ENCODE measurements at places on chromosomes 2 and 18. TPM values are rescaled to one million over a fixed set of nuclear protein-coding genes. Genes with fewer than 3 reads are reported as not detected.

- DNase-seq: no peak
Measured at GRCh38 chr2:121004950-121005349, 269.3 kb downstream of the GLI2 start.

- DNase-seq: no peak
Measured at GRCh38 chr2:176002688-176003210, 682 bp upstream of the LNPK start.

- DNase-seq: no peak
Measured at GRCh38 chr2:190486037-190486623, 48.4 kb downstream of the NEMP2 start.

GRCh38 chr2:60429681-60430080 lies 123.8 kb downstream of the BCL11A start:
- no peak for DNase-seq

DNA sequence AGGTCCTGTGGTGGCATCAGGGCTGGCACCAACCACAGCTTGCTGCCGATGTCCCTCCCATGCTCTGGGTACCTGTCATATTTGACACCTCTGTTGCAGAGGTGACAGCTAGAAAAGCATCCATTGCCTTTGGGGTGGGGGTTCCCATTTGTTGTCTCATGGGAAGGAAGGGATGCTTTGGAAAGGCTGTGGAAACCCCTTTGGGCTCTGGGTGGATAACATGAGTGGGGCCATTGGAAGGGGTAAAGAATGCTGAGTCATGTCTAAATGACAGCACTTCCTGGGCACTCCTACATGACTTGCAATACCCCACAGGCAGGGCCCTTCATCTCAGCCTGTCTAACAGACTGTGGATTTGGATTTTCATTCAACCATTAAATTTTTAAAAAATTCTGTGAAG lies 27.8 kb downstream of the CTIF start:
- DNase-seq: no peak

- no peak for DNase-seq
Measured at GRCh38 chr2:179533875-179534274, 269.2 kb upstream of the SESTD1 start.

DNA sequence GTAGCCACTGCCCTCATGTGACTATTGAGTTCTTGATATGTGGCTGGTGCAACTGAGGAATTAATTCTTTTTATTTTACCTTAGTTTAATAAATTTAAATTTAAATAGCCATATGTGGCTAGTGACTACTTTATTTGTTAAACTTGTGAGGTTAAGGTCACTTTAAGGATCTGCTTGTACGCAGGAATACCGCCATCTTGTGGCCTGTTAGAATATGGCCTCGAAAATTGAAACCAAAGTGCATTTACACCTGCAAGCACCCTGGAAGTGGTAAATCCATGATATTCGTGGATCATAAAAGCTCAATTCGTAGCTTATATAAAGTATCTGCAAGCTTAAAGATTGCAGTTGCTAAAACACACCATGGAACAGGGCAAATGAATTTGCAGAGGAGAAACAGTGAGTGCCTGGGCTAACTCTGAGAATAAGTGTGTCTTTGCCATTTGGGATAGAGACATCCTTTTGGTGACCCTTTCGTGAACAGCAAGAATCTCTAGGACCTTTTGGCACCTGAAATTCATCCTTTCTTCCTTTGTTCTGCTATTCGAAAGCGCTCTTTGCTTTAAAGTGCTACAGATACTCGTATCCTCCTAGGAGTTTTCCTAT lies 59.9 kb upstream of the REG3A start:
- DNase-seq: no peak

DNA sequence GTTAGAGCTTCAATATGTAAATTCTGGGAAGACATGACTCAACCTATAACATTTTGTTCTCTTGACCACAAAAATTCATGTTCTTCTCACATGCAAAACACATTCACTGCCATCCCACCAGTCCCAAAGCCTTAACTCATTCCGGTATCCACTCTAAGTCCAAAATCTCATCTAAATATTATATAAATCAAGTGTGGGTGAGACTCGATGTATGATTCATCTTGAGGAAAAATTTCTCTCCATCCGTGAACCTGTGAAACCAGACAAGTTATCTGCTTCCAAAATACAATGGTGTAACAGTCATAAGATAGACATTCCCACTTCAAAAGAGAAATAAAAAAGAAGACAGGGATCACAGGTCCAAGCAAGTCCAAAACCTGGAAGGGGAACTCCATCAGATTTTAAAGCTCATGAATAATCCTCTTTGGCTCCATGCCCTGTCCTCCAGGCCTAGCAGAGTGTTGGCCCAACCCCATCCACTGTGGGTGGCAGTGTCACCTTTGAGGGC lies 101.3 kb downstream of the RAD51AP2 start:
- no peak for DNase-seq

DNA sequence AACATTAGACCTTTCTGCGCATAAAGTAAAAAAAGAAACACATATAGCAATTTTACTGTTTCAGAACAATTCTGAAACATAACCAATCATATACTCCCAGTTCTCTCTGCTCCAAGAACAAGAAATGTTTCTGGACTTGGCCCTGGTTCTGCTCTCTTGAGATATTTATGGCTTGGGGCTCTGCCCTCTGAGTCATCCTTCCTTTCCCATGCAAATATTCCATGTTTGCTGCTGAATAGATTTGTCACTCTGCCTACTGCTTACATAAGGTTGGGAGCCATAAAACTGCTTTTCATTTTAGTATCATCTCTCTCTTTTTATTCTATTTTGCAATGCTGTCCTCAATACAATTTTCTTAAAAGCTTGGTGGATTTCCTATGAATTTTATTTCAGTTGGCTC lies 499.6 kb upstream of the ACVR2A start:
- no peak for DNase-seq

- DNase-seq: no peak
Measured at GRCh38 chr2:53467467-53468180, 300.0 kb upstream of the CHAC2 start.

- DNase-seq: no peak
Measured at GRCh38 chr18:76859474-76860339, 37.4 kb downstream of the ZNF236 start.

DNA sequence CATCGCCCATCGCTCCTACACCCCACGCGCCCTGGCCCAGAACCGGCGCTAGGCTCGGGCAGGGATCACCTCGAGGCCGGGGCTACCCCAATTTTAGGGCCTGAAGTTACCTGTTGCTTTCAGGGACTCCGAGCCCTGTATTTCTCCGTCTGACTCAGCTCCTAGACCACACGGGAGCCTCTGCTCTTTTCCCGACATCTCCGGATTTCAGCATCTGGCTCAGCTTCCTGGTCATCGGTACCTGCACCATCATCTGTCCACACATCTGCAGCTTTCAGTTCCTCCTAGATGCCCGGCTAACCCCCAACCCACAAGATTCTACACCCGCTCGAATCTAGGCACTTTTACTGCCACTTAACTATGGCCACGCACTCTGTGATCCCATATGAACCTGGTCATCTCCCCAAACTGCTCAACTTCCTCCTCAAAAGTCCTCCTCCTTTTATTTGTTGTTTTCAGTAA lies 12.1 kb upstream of the HMSD start:
- DNase-seq: no peak

GRCh38 chr2:235055891-235056516 lies 104.2 kb downstream of the SH3BP4 start:
- no peak for DNase-seq

GRCh38 chr2:2022941-2023586 lies 278.7 kb upstream of the PXDN start:
- DNase-seq: no peak

GRCh38 chr2:61426267-61426897 lies 44.5 kb downstream of the USP34 start:
- DNase-seq: peak; percentile 56

DNA sequence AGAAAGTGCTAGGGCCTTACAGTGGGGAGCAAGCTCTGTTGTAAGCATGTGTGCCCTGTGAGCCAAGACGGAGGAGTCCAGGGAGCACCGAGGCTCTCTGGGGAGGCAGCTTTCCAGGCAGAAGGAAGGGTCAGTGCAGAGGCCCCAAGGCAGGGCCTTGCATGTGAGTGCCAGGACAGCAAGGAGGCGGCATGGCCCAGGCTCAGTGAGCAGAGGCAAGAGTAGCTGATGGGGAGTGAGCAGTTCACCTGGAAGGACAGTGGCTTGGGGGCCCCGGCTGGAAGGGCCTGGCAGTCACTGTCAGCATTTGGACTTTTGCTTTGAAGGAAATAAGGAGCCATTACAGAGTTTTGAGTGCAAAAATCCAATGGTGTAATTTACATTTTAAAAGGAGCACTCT lies 223.8 kb upstream of the RAB12 start:
- DNase-seq: no peak

- DNase-seq: no peak
Measured at GRCh38 chr18:78955051-78955450, 24.6 kb upstream of the SALL3 start.

- DNase-seq: no peak
Measured at GRCh38 chr18:74476140-74476539, 19.0 kb upstream of the DIPK1C start.

DNA sequence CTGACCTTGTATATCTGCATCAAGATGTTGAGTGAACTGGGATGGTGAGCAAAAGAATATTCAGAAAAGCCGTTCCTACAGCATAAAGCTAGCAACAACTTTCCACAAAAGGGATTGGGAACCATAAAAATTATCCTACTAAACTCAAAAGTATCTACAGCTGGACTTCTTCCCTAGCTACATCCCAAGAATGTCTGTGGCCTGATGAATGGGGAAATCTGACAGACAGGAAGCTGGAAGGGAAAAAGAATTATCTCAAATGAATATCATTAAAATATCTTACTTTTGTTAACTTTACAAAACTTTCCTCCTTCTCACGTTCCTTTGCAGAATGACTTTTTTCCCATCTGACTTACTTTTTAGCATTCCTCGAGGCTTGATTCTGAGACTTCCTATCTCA lies 150.9 kb downstream of the PDE11A start:
- DNase-seq: no peak

DNA sequence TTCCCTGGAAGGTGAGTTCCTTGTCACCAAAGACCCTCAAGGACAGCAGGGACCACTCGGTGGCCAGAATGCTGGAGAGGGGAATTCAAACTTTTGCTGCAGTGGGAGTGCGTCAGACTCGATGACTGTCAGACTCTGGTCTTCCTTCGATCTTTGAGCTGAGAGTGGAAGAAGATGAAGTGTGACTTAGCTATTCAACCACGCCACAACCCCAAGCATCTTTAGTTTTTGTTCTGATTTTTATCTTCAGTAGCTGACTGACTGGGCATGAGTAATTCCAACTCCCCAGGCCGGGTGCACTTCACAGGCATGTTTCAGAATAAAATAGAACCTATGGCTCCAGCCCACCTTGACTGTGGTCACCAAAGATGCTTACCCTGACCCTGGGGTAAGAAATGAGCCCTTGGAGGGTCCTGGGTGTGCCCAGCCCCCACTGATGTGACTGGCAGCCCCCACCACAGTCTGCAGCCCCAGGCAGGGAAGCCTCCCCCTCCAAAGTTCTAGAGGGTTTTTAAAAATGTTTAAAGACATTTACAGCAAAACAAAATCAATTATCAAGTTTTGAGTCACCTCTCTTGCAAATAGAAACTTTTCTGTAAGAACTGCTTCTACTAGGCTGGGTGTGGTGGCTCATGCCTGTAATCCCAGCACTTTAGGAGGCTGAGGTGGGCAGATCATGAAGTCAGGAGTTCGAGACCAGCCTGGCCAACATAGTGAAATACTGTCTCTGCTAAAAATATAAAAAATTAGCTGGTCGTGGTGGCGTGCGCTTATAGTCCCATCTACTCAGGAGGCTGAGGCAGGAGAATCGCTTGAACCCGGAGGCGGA lies 24.9 kb upstream of the YWHAQ start:
- DNase-seq: no peak

- DNase-seq: no peak
Measured at GRCh38 chr18:54240629-54241107, 16.2 kb upstream of the MBD2 start.

DNA sequence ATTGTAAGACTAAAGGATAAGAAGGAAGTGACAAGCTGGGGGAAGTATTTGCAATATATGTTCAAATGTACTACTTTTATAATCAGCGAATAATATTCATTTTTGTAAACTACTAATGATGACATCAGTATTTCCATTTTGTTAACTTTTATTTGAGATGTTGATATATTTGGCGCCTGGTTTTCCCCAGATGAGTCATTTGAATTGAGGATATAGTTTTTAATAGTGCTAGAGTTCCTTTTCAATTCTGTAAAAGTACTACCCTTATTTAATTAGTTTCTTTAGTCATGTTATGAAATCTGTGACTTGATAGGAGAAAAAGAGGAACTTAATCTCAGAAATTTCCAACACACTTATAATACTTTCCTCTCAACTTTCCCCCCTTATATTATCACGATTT lies 495.3 kb downstream of the IRS1 start:
- no peak for DNase-seq

DNA sequence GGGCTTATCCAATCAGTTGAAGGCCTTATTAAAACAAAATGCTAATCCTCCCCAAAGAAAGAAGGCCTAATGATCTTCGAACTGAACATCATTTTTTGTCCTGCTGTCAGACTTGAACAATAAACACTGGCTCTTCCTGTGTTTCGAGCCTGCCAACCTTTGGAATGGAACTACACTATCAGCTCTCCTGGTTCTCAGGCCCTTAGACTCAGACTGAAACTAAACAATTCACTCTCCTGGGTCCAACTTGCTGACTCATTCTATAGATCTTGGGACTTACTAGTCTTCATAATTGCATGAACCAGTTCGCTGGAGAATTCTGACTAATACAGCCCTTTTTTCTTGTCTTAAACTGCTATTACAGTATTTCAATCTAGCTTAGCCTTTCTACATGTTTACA lies 235.2 kb downstream of the LNPK start:
- no peak for DNase-seq

DNA sequence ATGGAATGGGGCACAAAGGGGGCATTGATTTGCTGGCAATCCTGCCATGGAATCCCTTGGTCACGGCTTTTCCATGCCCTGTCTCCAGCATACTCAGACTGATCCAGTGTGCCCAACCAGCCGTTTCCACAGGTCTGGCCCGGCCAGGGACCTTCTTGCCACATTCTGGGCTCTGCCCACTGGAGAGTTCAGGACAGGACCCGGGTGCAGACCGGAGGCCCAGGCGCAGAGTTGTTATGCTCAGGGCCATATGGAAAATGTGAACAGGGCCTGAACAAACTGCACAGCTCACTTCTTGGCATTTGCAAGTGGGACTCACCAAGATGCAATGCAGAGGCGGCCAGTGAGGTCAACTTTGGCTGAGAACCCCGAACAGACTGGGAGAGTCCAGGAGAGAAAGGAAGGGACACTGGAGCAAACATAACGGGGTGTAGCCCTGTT lies 15.6 kb upstream of the ASAP2 start:
- no peak for DNase-seq

GRCh38 chr2:54586494-54586893 lies 130.4 kb downstream of the SPTBN1 start:
- no peak for DNase-seq

MYCN gene
- not detected for total RNA-seq

BCL11A gene
- 0.15 TPM for total RNA-seq

SSB gene
- 113 TPM for total RNA-seq

SUMO1 gene
- 118 TPM for total RNA-seq

SLC5A7 gene
- not detected for total RNA-seq

M1AP gene
- total RNA-seq: not detected

LGALSL gene
- total RNA-seq: 0.98 TPM

RIT2 gene
- total RNA-seq: not detected

DSG4 gene
- total RNA-seq: not detected

IL36B gene
- not detected for total RNA-seq

MOCOS gene
- total RNA-seq: 0.13 TPM

Data from CD8-positive, alpha-beta memory T cell (primary cell).